ENCODE measurements at places on chromosomes 7 and 10.

- peak; percentile 58 for DNase-seq
Measured at GRCh38 chr10:62610649-62611229, 193.8 kb upstream of the ADO start.

DNA sequence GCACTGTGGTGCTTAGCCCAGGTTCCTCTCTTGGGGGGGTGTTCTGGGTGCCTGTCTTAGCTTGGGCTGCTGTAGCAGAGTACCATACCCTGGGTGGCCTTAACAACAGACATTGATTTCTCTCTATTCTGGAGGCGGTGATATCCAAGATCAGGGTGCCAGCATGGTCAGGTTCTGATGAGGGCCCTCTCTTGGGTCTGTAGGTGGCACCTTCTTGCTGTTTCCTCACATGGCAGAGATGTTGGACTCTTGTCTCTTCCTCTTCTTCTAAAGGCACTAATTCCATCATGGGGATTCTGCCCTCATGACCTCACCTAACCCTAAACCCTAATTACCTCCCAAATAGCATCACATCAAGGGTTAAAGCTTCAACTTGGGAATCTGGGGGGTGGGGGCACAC lies 19.9 kb upstream of the CRHR2 start:
- DNase-seq: no peak

DNA sequence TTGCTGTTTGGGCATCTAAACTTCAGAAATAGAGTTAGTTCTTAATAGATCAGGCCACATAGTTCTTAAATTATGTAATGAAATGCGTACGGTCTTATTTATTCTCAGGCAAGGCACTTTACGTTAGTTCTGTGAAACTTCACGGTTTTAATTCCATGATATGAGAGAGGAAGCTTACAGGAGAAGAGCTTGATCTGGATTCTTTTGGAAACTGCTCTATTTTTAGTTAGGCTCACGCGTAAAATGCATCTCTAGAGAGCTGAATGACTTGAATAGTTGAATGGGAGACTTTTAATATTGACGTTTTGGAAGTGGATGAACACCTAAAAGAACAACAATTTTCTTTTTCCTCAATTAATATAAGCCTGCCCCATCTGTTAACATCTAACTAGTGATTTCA lies 71.1 kb downstream of the PRKG1 start:
- DNase-seq: no peak

DNA sequence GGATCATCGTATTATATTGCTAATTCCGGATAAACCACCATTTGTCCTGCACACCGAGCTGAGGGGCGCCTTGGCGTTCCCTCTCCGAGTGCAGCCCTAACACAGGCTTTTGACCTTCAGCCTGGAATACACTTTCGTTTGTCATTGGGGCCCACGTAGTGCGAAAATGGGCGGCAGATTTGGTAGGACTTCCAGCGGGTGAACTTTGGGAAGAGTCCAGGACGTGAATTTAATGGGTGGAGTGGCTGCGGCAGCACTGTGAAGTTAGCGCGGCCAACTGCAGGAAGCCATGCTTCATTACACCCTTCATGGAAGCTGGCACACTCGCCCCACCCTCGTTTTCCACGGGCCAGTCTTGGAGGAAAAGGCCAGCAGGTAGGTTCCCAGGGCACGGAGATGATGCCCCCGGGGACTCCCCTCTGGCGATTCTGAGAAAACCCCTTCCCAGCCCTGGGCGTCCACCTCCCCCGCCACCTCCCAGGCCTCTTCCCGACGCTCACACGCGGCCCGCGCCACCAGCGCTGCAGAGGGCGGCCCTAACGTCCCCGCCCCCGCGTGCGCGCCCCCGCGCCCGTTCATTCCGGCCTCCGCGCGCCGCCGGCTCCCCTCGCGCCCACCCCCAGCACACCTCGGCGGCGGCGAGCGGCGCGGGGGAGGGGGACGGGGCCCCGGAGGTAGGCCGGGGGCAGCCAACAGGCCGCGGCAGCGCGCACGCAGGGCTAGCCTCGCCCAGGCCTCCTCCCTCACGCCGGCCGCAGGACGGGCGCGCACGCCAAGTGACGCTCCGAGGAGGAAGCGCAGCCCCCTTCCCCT lies at the start of gene MLLT10:
Gene MLLT10 (plus strand): TSS at position 766 of the 813 bp plus-strand sequence. CDS start 413 bp downstream, outside the sequence.
- DNase-seq: peak; percentile 97

GRCh38 chr7:151060416-151061212 lies 1.2 kb downstream of the SLC4A2 start:
- DNase-seq: peak; percentile 37

- DNase-seq: no peak
Measured at GRCh38 chr7:121262221-121262620, 66.6 kb upstream of the WNT16 start.

- no peak for DNase-seq
Measured at GRCh38 chr7:123090456-123090855, 95.0 kb upstream of the TAS2R16 start.

- no peak for DNase-seq
Measured at GRCh38 chr10:4708123-4708759, 117.8 kb upstream of the AKR1E2 start.

DNA sequence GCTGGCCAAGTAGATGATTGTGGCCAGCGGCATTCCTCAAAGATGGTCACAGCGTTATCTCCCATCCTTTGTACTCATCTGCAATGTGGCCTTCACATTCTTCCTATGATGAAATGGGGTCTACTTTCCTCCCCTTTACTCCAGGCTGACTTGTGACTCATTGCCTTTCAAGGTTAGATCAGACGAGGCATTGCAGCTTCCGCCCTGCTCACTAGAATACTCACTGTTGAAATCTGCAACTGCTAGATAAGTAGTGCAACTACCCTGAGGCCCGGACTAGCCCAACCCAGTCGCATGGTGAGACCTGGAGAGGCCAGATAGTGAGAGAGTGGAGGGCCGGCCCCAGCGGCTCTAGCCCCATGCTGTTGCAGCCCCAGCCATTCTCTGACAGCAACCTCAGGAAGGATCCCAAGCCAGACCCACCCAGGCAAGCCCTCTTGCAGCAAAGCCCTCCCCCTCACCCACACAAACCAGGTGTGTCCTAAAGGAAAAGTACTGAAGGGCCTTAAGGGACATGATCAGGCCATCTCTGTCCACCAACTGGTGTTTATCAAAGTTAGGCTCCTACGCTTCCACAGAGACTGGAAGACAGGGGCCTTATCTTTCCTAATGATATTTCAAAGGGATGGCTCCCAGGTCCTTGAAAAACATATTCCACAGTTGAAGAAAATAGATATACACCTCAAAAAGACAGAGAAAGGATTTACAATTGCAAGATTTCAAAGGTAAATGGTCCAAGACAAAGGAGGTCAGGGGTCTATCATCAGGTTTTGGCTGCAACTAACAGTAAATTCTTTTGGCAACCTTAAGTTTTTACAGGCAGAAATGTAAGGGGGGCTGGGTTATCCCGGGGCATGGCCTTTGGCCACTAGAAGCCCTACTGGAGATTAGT lies 107.2 kb upstream of the TRIM24 start:
- DNase-seq: no peak

DNA sequence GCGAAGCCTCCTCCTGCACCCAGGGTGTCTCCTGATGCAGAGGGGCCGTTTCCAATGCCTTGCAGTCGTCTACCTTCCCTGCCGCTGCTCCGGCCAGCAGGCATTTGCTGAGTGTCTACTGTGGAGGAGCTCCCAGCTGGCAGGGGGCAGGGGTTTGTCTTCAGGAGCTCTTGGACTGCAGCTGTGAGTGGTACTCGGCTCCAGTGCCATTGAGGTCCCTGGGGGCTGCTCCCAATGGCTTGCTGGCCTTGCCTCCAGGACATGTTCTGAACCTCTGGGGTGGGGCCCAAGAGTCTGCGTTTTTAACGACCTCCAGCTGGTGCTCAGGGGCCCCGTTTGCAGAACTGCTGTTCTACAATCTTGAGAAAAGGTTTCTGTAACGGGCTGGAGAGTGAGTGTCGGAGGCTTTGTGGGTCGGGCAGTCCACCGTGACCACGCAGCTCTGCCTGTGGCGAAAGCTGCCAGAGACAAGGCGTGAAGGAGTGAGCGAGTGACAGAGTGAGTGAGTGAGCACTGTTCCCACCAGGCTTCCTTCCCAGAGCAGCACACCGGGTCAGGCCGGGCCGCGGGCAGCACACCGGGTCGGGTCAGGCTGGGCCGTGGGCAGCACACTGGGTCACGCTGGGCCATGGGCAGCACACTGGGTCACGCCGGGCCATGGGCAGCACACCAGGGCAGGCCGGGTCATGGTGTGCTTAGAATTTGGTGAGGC lies 520.2 kb downstream of the PTPRN2 start:
- DNase-seq: no peak

DNA sequence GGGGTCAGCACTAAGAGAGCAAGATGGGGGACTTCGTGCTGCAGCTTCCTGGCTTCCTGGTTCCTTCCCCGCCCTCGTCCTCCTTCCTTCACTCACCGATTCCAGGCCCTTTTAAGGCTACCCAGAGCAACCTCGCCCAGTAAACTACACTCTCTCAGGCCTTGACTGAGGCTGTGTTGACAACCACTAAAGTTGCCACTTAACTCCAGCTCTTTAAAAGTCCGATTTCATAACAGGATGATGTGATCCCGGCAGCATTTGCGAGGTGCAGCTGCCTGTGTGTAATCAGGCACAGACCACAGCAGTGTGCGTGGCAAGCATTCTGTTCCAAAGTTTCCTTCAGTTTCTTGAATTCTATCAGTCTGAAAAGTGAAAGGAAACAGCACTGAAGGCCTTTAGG lies 110.6 kb downstream of the RAB11FIP2 start:
- peak; percentile 39 for DNase-seq

DNA sequence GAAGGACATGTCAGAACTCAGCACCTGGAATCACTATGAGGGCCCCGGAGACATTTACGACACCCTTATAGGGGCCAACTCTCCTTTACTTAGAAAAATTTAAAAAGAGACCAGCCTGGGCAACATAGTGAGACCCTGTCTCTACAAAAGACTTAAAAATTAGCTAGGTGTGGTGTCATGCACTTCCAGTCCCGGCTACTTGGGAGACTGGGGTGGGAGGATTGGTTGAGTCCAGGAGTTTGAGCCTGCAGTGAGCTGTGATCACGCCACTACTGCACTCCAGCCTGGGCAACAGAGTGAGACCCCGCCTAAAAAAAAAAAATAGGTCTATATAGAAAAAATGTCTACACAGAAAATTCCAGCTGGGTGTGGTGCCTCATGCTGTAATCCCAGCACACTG lies 7.5 kb upstream of the CYTH3 start:
- no peak for DNase-seq

DNA sequence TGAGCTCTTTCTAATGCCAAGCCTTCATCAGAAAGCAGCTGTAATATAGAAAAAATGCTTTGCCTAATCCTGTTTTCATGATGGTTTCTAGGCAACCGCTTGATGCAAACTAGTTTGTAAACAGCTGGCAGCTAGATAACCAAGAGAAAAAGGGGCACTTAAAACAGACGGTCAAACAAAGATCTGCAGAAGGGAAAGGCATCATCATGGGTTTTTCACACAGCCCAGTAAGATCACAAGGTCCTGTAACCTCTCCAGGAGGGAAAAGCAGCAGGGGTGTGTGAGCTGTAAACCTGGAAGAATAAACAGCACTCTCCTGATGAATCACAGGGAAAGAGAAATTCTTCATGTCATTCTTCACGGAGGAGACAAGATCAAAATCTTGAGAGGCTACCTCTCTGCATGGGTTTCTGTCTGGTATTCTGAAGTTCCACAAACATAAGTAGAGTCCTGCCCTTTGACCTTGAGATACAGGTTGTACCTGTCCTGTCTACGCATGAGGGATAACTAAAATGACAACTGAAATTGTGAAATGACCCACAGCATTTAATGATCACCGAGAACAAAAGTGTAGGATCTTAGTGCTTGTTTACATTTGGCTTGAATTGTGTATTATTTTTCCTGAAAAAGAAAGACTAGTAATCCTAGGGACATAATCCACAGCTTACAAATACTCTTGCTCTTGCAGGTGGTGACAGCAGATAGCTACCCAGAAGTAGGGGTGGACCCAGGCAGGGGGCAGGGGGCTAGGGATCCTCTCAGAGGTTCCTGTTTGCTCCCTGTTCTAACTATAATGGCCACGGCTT lies 48.0 kb downstream of the CREB3L2 start:
- peak; percentile 83 for DNase-seq
